CD4-positive, alpha-beta T cell treated with Interferon alpha-2 for 1 hour (primary cell): ENCODE measurements at places on chromosomes 1 and 21.

- DNase-seq = no peak
Measured at GRCh38 chr1:2859881-2860430, 58.5 kb upstream of the TTC34 start.

GRCh38 chr1:174800876-174801275 is 198.9 kb upstream of the CACYBP start:
- no peak for DNase-seq

DNA sequence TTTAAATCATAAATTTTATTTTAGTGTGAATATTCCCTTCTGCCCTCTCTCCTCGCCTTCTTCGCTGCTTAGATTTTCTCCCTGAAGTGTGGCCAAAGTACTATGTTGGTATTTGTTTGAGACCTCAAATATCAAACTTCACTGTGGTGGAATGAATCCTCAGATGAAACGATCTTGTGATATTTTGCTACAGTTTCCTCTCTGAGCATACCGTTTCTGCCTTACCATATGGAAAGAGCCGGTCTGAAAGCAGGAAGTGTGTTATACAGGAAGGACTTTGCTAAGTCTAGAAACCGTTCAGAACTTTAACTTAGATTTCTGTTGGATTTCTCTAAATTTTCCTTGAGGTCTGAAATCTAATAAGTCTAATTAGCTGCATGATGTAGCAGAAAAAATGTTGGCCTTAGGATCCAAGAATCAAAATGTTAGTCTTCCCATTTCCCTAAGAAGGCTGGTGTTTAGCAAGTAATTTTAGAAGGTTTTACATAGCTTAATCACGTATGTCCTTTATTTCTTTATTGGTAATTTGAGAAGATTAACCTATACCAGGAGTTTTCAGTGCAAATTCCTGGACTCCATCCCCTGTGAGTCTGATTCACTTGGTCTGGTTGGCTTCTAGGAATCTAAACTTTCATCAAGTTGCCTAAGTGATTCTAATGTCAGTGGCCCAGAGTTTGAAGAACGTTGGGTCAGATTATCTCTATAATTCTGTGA is 30.7 kb downstream of the SDCCAG8 start:
- DNase-seq = no peak

- DNase-seq = no peak
Measured at GRCh38 chr21:40043423-40043822, 176.2 kb downstream of the PCP4 start.

DNA sequence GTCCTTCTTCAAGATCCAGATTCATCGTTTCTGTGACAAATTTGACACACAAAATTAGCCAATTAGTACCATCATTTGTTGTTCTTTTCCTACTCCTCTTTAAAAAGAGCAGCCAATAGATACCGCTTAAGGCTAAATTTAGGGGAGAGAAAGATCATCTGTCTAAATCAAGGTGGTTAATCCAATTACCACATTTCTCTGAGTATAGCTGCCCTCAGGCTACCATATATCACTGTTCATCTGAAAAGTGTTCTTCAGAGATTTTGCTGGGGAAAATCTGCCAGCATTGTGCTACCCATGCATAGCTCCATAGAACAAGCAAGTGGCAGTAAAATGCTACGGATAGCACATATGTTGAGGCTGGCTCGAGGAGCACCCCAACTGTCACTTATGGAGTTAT is 110.3 kb upstream of the ESRRG start:
- no peak for DNase-seq

- no peak for DNase-seq
Measured at GRCh38 chr1:42747125-42747524, 7.1 kb upstream of the CLDN19 start.

DNA sequence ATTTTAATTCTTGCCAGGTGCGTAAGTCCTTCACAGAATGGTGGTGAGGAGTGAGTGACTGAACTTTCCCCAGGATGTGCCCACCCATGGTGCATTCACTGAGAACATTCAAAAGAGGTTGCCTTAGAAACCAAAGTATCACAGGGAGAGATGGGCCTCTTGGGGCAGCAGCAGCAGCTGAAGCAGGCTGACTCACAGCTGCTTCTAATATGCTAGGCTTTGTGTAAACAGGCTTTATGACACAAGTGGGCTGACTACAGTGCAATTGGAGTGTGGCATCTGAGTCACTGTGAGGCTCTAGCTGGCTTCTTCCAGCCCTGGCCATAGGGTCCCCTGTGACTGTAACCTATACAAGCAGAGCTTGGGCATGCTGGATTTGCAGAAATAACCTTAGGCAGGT is 12.6 kb downstream of the PIGP start:
- DNase-seq = no peak

DNA sequence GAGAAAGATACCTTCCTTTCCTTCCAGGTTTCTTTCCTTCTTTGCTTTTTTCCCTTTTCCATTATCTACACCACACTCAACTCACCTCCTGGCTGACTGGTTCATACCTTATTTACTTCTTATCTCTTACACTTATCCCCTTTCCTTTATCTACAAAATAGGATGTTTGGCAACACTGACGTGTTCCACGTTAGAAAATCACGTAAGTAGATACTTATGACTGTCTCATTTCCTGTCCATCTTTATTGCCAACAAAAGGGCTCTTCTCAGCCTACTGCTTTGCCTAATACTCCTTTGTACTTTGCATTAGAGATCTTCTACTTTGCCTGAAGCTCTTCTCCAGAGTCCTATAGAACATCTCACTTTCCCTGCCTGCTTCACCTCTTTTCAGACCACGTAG is 25.1 kb downstream of the SYNJ1 start:
- no peak for DNase-seq

- DNase-seq = no peak
Measured at GRCh38 chr1:27627061-27627460, 7.9 kb downstream of the FGR start.

GRCh38 chr1:112250892-112251291 is 145.1 kb upstream of the CTTNBP2NL start:
- DNase-seq = no peak

DNA sequence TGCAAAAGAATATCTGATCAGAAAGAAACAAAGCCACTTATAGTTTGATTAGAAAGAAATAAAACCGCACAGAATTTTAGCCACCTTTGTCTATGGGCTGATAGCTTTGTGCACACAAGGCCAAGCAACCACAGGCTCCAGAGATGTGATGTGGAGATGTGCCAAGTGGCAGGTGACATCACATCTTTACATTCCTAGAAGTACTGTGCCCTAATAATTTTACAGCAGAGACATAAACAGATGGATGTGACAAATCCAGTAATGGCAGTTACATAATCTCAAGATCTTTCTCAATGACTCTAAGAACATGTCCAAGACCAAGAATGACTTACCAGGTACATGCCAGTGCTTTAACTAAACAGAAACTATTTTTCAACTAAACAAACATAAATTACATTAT is 159.5 kb downstream of the LTN1 start:
- DNase-seq = no peak

DNA sequence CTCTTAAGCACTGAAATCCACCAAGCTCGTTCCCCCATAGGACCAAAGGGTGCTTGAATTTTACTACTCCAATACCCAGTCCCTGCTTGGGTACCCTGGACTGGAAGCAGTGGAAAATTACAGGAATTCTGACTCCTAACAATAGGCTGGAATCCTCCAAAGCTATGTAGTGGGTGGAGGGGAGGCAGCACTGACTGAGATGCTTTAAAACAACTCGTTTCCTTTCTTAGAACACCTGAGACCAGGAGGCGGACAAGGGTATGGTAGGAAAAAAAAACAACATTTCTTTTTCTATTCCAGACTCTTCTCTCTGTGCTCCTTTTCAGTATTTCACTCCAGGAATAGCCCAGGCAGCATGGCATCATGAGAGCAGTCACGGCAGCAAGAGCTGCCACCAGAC is 2.3 kb downstream of the PEF1 start:
- DNase-seq = no peak

DNA sequence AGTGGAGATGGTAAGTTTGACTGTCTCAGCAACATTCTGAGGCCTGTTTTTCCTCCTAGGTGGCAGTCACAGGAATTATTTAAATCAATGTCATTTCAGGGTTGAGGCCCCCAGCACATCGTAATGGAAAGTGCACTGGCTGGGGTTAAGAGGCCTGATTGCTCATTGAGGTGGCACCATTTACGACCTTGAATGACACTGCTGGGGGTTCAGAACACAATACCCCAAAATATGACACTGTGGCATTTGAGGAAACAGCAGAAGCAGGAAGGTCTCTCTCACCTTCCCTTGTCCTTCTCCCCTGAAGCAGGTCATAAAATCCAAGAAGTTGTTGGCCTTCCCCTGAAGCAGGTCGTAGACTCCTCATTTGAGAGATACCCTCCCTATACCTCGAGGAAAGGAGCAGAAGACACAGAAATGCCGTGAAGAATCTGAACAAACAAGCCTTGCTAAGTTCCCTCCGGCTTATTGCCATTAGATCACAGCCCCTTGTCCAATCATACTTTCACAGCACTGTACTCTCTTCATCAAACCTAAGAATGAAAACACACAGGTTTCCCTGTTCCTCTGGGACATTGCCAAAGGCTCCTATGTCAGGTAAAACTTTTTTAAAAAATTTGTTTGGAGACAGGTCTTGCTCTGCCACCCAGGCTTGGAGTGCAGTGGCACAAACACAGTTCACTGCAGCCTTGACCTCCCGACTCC is 71.3 kb downstream of the S1PR1 start:
- DNase-seq = no peak

GRCh38 chr1:205150651-205151428 is 29.1 kb upstream of the RBBP5 start:
- DNase-seq = no peak

GRCh38 chr1:221886743-221887414 is 145.0 kb upstream of the DUSP10 start:
- no peak for DNase-seq

DNA sequence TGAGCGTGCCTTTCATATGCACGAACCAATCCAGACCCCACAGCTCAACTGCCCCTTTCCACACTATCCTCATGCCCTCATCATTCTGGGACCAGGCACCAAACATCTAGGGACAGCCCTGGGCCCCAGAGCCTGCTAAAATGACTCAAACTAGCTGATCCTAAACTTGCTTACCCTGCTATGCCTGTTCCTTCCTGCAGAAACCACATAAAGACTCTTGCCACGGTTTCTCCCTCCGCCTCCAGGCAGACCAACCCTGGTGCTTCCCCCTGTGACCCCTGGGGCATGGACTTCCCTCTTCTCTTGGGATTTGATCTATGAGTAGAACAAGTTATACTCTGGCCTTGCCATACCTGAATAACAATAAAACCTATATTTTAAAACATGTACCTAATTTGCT is 138.0 kb upstream of the CD34 start:
- DNase-seq = no peak

DNA sequence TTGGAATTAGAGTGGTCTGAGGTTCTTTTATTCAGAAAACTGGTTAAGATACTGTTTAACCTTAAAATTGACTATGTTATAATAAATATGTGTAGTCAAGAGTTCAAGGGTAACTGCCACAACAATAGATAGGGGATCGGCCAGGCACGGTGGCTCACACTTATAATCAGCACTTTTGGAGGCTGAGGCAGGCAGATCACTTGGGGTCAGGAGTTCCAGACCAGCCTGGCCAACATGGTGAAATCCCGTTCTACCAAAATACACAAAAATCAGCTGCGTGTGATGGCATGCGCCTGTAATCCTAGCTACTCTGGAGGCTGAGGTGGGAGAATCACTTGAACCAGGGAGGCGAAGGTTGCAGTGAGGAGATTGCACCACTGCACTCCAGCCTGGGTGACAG is 39.5 kb downstream of the PDC start:
- DNase-seq = no peak

GRCh38 chr21:25986928-25987327 is 183.6 kb downstream of the APP start:
- no peak for DNase-seq

GRCh38 chr1:11684070-11684469 is 3.1 kb upstream of the MAD2L2 start:
- DNase-seq = no peak

DNA sequence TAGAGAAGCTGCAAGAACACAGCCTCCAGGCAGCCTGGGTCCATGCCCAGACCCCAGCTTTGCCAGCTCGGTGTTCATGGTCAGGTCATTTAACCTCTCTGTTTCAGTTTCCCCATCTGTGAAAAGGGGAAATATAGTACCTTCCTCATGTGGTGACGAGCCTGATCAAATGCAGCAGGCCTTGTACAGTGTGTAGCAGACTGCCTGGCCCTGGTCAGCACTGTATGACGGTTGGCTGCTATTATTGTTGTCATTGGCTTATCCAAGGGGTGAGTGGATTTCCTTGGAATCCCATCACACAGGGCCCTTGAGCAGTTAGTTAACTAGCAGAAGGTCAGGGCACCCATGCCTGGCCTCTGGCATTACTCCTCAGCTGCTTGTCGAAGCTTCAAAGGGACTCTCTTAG is 6.6 kb upstream of the TMEM51 start:
- DNase-seq = peak; percentile 18

- no peak for DNase-seq
Measured at GRCh38 chr1:27509127-27510080, 19.4 kb upstream of the WASF2 start.

- no peak for DNase-seq
Measured at GRCh38 chr1:74674278-74675048, 871 bp upstream of the ERICH3 start.

DNA sequence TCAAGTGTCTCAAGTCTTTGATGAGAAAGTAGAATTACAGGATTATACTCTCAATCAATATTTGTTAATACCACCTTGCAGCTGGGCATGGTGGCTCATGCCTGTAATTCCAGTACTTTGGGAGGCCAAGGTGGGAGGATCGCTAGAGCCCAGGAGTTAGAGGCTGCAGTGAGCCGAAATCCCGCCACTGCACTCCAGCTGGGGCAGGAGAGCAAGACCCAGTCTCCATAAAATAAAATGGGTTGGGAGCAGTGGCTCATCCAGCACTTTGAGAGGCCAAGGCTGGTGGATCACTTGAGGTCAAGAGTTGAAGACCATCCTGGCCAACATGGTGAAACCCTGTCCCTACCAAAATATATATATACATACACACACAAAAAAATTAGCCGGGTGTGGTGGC is 1.2 kb upstream of the NCMAP start:
- DNase-seq = no peak

DNA sequence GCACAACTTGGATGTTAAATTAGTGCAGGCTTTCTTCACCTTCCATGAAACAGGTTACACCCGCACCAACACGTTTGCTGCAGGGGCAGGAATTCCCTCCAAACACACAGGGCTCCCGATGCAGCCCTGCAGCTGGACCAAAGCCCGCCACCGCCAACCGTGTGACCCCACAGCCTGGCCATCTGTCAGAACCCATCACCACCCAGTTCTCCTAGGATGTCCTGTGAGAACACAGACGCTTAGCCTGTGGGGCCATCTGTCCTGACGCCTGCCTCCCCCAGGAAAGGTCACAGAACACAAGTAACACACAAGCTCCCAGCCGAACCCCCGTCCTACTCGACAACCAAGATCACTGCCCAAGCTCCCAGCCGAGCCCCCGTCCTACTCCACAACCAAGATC is 108.1 kb downstream of the NPHP4 start:
- no peak for DNase-seq

DNA sequence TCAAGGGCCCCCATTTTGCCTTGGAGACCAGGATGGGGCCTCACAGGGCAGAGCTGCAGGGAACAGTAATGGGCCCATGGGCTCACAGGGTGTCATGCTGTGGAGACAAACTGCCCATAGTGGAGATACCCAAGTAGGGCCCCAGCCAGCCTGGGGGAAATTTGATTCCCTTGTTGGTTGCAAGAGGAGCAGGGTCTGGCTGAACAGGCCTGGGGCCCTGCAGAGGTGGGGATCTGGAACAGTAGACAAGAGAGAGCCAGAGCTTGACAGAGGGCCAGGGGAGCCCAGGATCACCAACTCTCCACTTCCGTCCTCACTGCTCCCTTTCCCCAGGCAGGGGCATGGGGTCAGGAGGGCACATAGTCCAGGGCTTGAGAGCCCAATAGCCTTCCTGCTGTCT is 8.7 kb downstream of the S100B start:
- no peak for DNase-seq

GRCh38 chr1:96715482-96715881 is 6.1 kb upstream of the PTBP2 start:
- no peak for DNase-seq
